CMK (cell line): ENCODE measurements at places on chromosomes 5 and 9.

GRCh38 chr9:109945573-109945972, 165.6 kb downstream of the PALM2AKAP2 start:
- DNase-seq = no peak

DNA sequence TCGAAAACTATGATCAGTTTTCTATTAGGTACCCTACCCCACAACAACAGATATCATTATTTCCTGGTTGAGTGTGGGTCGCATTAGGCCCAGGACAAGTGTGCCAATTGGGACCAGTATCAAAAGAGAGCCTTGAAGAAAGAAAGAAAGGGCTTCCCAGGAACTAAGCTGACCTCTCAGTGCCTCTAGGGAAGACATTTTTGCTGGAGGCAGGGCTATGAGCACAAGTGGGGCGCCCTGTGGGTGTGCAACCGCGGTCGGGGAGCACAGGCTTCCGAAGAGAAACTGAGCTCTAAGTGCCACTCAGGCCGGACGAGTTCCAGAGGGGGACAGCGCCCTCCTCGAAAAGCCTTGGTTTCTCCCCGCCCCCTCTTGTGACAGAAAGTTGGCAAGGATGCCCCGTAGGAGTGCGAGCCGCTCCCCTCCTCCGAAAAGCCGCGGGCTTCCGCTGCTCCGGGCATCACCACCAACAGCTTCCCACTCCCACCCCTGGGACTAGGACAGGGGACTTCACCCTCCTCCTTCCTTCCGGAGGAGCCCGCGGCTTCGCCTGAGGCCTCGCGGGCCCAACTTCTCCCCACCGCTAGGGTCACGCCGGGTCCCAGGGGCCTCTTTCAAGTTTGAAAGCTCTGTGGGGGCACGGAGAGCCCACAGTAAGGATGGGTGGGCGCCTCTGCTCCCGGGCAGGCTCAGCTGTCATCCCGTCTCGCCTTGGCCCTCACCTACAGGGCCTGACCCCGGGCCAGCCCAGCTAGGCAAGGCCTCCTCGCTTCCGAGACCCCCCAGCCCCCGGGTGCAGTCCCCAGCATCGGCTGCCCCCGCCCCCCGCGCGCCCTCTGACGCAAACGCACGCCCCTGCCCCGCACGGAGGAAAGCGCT, 2.0 kb downstream of the NR2F1-AS1 start:
- peak; percentile 75 for DNase-seq

GRCh38 chr5:154937718-154938466, at the start of gene GEMIN5:
Gene GEMIN5 (minus strand): TSS chr5:154938211. CDS start chr5:154938133, 78 bp downstream.
- DNase-seq = peak; percentile 71

GRCh38 chr5:71601222-71602026, 14.3 kb downstream of the MCCC2 start:
- no peak for DNase-seq

GRCh38 chr5:117713585-117714198, 1139.1 kb upstream of the SEMA6A start:
- DNase-seq = no peak

GRCh38 chr5:128197896-128198522, 114.4 kb downstream of the SLC12A2 start:
- DNase-seq = no peak

- no peak for DNase-seq
These were observed 20.7 kb upstream of the PURA start for GRCh38 chr5:140093179-140093578.

GRCh38 chr5:132050136-132050535, 10.3 kb upstream of the IL3 start:
- DNase-seq = no peak

- no peak for DNase-seq
These were observed 367.7 kb upstream of the PRR16 start for GRCh38 chr5:120096413-120096812.

GRCh38 chr9:137550231-137550621, at the start of gene PNPLA7:
Gene PNPLA7 (minus strand): TSS chr9:137550402. CDS start chr9:137550197, 205 bp downstream.
- DNase-seq = peak; percentile 53

DNA sequence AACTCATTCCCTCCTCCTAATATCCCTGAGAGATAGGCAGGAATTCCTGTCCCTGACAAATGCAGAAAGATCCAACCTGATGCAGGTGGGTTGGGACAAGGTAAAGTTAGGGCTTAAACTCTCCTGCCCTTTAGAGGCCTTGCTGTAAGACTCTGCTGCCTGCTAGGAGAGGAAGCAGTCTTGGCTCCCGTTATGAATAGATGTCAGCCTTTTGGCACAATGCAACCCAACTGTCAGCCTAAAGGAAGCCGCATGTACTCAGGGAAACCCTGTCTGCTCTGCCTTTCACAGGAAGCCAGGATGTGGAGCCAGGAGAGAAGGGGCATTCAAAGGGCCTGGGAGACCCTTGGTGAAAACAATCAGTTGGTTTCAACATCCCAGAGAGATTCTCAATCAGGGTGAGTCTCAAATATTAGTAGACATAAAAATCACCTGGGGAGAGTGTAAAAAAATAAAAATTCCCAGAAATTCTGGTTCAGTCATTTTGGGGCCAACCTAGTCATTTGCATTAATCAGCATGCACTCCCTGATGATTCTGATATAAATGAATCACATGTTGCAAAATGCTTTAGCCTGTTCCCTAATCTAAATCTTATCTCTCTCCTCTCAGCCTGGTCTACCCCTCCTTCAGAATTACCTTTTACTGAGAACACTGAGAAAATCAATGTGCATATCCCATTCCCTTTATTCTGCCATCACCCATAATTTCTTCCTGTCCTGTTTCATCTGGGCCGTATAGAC, 136.2 kb upstream of the TRIM32 start:
- DNase-seq = no peak

DNA sequence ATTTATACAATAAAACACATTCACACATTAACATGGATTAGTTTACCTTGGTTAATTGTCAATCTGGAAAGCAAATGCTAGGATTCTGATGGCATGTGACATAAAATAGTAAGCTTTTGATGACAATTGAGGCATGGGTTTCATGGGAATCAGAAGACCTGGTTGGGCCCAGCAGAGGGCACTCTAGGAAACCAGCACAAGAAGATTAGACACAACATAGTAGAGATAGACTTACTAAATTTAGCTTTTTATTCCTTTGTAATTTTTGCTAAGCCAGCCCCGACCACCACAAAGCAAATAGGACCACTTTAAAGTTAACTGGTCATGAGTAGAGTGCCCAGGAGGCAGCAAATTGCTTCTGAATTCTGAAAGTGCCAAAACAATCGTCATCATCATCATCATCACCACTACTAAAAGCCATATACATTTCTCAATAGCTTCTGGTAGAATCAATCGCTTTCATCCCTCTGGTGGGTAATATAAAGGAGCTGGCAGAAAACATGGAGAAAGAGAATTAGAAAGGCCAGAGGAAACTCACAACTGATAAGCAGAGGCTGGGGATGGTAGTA, 163.2 kb downstream of the ARRDC3 start:
- no peak for DNase-seq

DNA sequence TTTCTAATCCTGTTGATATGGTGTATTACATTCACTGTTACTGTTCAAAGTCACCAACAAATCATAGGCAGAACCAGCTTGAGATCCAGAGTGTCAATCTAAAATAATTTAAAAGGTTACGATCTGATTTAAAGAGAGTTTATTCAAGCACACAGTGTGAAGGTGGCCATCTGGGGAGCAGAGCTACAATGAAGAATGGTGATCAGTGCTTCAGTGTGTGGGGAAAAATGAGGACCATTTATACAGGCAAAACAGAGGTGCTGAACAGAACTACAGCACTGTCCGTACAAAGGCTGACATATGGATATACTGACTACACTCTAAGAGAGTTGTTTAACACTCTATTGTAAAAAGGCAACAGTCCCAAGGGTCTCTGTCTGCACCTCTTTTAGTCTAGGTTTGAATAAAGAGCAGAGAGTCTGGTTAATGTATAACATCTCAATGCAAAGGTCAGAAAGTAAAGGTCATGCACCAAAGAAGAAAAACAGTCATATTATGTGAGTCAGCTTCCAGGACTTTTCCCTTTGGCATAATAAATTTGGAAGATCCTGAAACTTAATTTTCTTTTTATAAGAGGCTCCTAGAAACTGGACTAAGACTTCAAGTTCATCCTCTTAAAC, 29.7 kb upstream of the TDRD7 start:
- no peak for DNase-seq

DNA sequence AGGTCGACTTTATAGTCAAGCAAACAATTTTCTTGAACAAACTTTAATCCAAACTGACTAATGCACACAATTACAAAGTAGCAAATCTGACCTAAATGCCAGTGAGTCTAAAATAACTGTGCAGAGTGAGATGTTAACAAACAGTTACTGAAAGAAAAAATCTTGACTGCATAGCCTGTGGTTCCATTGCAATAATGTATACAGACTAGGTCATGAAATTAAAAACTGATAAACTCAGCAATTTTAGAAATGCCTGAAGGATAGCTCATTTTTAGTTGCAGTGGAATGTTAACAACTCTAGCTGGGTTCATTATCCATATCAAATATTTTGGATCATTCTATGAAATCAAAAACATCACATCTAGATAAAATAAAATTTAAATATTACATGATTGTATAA, 73.4 kb upstream of the CDH12 start:
- DNase-seq = no peak

DNA sequence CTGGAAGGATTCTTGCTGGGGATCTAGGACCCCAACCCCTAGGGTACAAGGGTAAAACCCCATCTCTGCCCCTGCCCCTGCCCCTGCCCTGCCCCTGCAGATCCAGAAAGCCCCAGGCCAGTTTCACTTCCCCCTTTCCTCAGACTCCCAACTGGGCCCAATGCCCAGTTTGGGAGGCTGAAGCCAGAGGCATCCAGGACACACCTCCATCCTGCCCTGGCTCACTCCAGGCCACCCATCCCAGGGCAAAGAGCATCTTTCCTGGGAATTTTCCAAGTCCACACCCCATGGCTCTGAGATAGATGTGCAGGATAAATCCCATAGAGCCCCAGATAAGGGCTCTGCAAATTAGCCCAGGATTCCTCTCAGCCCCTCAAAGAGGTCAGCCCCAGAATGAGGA, 17.4 kb downstream of the CNTFR start:
- no peak for DNase-seq

DNA sequence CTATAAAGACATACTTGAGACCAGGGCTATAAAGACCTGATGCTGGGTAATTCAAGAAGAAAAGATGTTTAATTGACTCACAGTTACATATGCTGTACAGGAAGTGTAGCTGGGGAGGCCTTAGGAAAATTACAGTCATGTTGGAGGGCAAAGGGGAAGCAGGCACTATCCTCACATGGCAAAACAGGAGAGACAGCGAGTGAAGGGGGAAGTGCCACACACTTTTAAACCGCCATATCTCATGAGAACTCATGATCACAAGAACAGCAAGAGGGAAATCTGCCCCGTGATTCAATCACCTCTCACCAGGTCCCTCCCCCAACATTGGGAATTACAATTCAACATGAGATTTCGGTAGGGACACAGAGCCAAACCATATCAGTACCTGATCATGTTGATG, 89.9 kb upstream of the ADAMTSL1 start:
- no peak for DNase-seq

GRCh38 chr9:123609844-123610243, 253.8 kb downstream of the CRB2 start:
- DNase-seq = no peak

DNA sequence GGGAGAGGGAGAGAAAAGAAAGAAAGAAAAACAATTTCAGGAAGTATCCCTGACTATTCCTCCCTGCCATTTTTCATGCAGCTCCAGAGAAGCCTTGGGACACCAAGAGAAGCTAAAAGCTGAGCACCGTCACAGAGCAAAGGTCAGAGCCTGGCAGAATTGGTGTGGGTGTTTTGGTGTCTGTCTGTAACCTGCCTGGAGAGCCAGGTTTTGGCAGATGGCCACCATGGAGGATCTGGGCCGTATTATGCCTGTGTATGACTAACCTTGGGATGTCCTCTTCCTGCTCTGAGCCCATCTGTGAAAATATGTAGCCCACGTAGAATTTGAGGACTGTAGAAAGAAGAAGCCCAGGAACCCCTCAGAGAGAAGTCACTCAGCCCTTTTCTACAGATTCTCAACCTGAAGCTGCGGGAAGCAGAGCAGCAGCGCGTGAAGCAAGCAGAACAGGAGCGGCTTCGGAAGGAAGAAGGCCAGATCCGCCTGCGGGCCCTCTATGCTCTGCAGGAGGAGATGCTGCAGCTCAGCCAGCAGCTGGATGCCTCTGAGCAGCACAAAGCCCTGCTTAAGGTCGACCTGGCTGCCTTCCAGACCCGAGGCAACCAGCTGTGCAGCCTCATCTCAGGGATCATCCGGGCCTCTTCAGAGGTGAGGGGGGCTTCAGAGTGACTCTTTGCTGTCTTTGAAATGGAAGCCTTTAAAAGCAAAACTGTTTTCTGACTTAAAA, 18.8 kb downstream of the GLE1 start:
- DNase-seq = no peak

GRCh38 chr5:37715361-37715760, 124.5 kb downstream of the GDNF start:
- DNase-seq = no peak

DNA sequence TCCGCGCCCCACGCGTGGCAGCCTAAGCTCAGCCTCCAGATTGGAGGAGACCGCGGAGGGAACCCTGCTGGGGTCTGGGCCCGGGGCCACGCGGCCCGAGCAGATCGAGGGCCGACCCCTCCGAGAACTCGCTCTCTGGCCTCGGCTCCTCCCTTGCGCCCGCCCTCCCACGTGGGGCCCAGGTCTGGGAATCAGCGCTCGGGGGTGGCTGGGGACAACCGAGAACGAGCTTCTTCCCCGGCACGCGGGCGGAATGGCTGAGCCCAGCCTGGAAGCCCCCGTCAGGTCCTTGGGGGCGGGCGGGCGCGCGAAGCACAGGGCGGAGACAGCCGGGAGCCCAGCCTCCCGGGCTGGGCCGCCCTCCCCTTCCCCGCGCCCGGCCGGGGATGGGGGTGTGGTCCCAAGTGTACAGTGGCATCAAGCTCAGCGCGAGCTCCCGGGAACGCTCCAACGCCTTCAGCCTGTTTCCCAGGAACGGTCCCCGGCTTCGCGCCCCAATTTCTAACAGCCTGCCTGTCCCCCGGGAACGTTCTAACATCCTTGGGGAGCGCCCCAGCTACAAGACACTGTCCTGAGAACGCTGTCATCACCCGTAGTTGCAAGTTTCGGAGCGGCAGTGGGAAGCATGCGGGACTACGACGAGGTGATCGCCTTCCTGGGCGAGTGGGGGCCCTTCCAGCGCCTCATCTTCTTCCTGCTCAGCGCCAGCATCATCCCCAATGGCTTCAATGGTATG, at the start of gene SLC22A4:
Gene SLC22A4 (plus strand): TSS at position 403 of the 736 bp plus-strand sequence. CDS start 223 bp downstream, at position 626.
- DNase-seq = no peak

GRCh38 chr5:111242606-111243005, 18.4 kb downstream of the CAMK4 start:
- DNase-seq = no peak

- DNase-seq = peak; percentile 73
These were observed 83.7 kb upstream of the ORM1 start for GRCh38 chr9:114238891-114239875.

- no peak for DNase-seq
These were observed 27.8 kb downstream of the PCDHGC5 start for GRCh38 chr5:141516672-141517025.

DNA sequence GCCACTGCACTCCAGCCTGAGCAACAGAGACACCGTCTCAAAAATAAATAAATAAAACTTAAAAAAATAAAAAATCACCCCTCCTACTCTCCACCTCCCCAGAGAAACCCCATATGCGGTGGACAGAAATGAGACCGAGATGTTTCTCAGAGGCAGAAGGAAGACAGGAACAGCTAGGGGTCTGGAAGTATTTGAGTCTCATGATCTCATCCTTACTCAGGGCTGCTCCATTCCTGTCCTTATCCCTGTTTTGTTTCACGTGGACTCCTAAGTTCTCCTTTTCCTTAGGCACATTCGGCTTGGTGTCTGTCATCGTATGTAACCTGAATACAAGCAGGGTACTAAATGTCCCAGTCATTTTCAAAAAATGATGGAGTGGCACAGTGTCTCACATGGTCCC, 76.1 kb downstream of the C9orf50 start:
- no peak for DNase-seq

GRCh38 chr5:142549834-142550233, 136.1 kb downstream of the FGF1 start:
- no peak for DNase-seq
